ENCODE measurements at places on chromosomes 6 and 20.

DNA sequence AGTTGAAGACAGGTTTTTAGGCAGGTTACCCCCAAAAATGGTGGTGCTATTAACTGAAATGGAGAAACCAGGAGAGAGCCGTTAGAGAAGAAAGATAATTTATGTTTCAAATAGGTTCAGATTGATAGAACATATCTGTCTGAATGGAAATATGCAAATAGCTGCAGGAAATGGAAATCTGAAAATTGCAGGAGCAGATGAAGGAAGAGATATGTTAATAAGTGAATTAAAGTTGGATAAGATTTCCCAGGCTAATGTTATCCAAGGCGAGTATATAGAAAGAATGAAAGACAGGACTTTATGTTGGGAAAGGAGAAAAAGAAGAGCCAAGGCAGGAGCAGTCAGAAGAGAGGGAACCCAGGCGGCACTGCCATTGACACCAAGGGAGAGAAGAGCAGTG lies 365.6 kb downstream of the ARHGAP18 start:
- no peak for DNase-seq

DNA sequence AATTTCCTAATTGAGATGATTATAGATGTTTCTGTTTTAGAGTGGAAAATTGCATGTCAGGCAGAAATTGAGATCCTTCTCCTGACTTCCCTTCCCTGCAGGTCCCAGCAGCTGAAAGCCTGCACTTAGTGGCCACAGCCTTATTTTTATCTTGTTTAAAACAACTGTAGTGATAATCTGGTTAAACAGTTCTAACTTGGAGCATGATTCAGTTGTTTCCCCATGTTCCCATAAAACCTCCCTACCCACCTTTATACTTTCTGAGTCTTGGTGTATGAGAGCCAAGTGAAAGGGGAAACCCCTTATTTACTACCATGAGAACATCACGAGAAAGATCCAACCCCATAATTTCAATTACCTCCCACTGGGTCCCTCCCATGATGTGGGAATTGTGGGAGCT lies 195.2 kb downstream of the SLC16A10 start:
- no peak for DNase-seq

GRCh38 chr20:62982124-62983075 lies 24.4 kb downstream of the BHLHE23 start:
- DNase-seq: no peak

- DNase-seq: no peak
Measured at GRCh38 chr20:25987073-25987927, 290.6 kb upstream of the ZNF337 start.

GRCh38 chr6:134175532-134176263 lies 123.3 kb upstream of the SLC2A12 start:
- peak; percentile 42 for DNase-seq

DNA sequence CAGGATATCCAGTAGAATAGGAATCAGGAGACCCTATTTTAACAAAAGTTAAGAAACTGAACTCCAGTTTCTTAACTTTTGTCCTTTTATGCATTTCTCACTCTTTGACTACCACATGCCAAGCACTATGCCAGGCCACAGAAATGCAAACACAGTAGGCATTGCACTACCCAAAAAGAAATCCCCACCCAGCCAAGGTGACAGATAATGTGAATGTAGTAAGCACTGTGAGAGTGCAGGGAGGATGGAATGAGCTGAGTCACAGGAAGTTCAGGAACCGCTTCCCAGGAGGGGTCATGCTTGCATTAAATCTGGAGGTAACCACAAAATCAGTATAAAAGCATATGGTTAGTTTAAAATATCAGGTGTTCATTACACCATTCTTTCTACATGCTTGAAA lies 20.1 kb upstream of the FAM83C start:
- DNase-seq: no peak

GRCh38 chr20:19211252-19211651 lies 1.2 kb upstream of the SLC24A3 start:
- no peak for DNase-seq

GRCh38 chr6:13428583-13429405 lies 58.6 kb downstream of the GFOD1 start:
- DNase-seq: no peak

DNA sequence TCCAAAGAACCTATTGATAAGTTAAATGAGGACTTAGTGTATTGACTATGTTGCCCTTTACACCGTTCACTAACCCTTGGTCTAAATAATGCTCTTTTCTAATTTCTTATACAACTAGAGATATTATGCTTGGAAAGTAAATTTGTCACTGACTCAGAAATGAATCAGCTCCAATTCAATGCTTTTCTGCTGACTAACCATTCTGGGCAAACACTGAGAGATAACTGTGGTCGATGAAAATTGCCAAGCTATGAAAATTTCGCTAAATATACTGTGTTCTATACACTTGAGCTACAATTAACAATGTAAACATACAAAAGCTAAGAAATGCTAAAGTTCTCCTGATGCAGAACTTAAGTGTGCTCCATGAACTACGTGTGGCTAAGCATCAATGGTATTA lies 23.1 kb upstream of the FBXO9 start:
- DNase-seq: no peak

GRCh38 chr6:6858533-6858982 lies 249.2 kb upstream of the RREB1 start:
- no peak for DNase-seq

DNA sequence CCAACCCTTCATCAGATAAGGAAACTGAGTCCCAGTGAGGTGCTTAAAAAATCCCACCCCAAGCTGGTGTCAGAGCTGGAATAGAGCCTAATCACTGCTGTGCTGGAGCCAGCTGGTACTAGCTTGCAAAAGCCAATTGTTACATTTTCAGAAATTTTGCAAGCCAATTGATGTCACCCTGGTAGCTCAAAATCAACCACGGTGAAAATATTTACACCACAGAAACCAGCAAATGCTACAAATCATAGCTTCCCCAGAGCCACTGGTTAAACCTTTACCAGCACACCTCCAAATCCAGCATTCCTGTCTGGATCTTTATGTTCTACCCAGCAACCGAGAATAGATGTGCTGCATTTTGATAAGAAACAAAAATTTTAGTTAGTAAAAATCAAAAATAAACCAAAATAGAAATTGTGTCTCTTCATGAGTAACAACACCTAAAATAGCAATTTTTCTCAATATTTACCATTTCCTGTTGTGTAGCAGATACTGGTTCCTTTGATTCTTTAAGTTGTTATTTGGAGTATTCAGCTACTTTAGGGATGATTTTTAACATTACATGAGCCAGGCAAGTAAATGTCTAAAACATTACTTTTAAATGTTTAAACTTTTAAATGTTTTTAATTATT lies 7.2 kb upstream of the LCA5 start:
- no peak for DNase-seq

DNA sequence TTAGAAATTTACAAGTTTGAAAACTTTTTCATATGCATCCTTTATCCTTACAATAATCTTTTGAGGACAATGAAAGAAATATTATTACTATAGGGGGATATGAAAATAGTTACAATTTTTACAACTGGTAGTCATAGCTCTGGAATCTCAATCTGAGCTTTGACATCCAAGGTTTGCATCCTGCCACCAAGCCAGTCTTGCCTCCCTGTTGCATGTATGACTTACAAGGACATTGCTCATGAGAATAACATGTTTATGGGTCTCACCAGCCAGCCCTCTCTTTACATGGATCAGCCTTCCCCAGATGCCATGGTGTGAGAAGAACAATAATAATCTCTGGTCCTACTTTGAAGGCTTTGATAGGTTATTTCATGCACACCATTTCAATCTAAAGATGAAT lies 67.5 kb downstream of the THEMIS start:
- DNase-seq: no peak

GRCh38 chr6:134676307-134677281 lies 273.3 kb downstream of the ALDH8A1 start:
- peak; percentile 20 for DNase-seq

GRCh38 chr20:13995086-13995665 lies at the start of gene MACROD2:
MACROD2 (plus strand) TSS chr20:13995516.
- peak; percentile 98 for DNase-seq

- DNase-seq: peak; percentile 42
Measured at GRCh38 chr6:22036275-22036674, 260.6 kb downstream of the PRL start.

DNA sequence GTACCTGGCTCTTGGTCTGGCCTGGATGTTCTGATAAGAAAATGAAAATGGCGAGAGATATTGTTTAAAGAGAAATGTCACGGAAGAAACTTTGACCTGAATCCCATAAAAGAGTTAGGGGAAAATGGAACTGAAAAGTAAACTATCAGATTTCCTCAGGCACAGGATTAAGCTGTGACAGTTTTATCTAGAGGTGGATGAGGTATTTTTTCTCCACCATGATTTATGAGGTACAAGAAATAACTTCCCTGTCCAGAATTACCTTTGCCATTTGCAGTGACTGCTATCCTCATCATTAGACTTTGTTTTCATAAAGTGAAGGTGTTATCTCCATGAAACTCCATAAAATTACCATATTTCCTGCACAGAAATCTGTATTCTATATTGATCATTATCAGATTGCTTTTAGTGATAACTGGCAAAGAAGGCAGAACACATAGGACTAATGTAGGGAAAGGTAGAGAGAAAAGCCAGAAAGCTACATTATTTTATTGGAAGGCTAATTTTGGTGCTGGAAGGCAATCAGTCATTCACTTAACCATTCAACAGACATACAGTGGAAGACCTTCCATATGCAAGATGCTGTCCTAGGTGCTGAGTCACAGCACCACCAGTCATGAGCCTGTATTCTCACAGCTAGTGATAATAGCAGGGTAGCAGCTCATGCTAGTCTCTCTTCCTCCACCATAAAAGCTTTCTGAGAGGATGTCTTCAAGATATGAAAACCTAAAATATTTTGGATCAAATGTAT lies 427.3 kb upstream of the CITED2 start:
- no peak for DNase-seq

GRCh38 chr20:44212792-44213191 lies 2.2 kb upstream of the OSER1 start:
- no peak for DNase-seq

GRCh38 chr20:50578061-50578777 lies 68.0 kb downstream of the PTPN1 start:
- no peak for DNase-seq

GRCh38 chr6:72788188-72788587 lies 166.3 kb downstream of the KCNQ5 start:
- DNase-seq: no peak

DNA sequence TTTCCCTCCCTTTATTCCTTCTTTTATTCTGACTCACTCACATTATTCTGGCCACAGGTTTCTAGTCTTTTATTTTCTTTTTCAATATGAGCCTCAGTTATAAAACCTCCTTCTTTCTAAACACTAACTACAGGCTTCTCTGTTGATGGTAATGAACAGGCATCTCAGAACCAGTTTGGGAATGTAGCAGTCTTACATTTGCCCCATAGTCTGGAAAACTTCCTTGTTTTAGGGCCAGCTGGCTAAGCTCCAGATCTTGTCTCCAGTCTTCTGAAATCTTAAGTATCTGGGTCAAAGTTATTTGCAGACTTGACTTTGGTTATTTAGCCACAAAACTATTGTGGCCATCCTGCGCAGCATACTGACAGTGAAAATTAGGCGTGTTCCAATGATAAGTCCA lies 97.0 kb upstream of the MAN1A1 start:
- DNase-seq: no peak

DNA sequence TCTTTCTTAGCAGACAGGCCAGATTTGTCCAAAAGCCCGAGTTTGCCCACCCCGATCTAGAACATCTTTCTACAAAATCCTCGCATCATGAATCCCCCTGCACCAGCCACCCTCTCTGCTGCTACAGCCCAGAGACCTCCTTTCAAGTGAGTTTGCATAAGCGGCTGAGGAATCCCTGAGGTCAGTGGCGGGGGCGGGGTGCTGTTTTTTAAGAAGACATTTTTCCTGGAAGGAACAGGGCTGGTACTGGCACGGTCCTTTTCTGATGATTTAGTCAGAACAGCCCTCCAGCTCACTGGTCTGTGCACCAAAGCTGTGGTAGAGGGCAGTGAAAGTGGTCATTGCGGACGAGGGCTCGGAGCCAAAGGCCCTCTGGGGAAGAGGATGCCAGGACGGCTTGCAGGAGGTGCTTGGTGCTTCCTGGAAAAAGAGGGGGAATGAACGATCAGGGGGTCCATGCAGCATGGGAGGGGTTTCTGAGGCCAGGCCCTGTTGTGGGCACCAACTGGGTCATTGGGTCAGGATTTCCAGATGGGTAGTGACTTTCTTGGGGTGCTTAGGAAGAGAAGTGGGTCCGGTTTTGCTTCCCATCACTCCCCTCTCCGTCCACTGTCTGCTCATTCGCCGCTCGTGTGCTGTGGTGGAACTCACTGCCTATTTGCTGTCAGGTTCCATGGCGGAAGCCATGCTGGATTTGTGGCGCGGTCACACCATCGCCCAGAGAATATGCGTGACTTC lies 50.4 kb downstream of the GNAS-AS1 start:
- DNase-seq: no peak

DNA sequence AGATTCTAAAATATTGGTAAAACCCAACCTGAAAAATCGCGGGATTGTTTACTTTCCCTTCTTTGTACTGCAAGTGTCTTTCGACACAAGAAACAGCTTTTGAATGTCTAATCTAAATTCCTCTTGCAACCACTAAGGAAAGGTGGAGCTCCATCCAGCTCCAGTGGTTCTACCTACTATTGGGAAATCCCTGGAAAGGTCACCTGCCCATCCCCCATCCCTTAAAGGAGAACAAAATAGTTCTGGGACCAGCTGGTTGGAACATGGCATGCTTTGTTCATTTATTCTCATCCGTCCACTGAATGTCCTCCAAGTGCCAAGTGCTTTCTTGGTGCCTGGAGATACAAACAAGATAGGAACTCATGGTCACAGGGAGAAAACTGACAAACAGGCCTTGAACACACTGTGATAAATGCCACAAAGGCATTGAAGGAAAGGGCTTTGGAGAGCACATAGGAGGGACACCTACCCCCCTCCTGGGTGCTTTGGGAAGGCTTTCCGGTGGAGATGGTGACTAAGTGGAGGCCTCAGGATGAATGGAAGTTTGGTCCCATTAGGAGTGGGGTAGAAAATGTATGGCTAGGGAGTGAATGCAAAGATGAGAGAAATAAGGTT lies 2.3 kb upstream of the CITED2 start:
- DNase-seq: no peak

GRCh38 chr6:27494987-27495385 lies 22.1 kb upstream of the ZNF184 start:
- DNase-seq: no peak

DNA sequence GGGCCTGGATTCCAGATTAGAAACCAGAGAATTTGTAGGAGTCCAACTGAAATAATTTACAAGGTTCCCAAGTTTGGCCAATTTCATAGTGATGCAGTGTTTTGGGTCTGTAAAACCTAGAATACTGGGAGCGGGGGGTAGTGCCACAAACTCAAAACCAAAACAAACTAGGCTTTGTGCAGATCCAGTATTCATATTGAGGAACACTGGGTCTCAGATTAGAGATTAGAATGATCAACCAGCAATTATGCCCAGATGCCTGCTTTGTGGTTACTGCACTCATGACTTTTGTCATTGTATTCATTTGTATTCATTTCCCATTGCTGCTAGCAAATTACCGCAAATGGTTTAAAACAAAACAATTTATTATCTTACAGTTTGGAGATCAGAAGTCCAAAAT lies 3.2 kb upstream of the NDUFAF4 start:
- no peak for DNase-seq

GRCh38 chr6:32226434-32226833 lies 2.6 kb upstream of the NOTCH4 start:
- DNase-seq: no peak

- peak; percentile 91 for DNase-seq
Measured at GRCh38 chr6:98036344-98036923, 753.4 kb upstream of the MMS22L start.

Data from NCI-H524 (cell line).